Progenitor cell of endocrine pancreas (in vitro differentiated cells): ENCODE measurements at places on chromosomes 5 and 9. TPM values are rescaled to one million over a fixed set of nuclear protein-coding genes. Genes with fewer than 3 reads are reported as not detected.

- DNase-seq: no peak
These were observed 2.2 kb upstream of the CEL start for GRCh38 chr9:133059623-133060022.

- DNase-seq: no peak
These were observed 76.8 kb downstream of the UBE2QL1 start for GRCh38 chr5:6525422-6525821.

GRCh38 chr5:80093796-80094195 lies 58.6 kb downstream of the THBS4 start:
- DNase-seq: no peak

DNA sequence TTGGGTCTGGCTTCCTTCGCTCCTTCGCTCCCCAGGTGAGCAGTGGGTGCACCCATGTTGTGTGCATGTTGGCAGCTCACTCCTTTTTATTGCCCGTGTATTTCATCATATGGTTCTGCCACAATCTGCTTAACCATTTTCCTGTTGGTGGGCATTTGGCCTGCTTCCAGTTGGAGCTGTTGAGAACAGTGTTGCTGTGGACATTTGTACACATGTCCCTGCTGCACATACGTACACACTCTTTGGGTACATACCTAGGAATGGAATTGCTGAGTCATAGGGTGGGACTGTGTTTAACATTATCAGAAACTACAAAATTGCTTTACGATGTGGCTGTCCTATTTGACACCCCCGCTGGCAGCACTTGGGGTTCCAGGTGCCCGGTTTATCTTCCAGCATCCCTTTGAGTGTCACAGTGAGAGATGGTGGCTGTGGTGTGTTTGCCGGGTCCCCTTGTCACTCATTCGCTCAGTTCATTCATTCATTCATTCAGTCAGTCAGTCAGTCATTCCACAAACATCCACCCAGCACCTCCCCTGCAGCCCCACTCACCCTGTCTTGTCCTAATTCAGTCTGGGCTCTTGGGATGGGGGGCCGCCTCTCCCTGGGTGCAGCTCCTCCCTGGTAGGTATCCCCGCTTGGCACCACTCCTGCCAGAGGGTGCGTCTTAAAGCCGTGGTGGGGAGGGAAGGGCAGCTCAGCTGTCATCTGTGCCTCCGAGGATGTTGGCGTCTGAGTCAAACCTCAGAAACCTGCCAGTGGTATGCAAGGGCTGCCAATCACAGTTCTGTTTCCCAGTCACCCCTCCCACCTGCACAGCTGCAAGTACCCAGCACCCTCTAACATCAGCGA lies 7.9 kb upstream of the FIBCD1 start:
- DNase-seq: no peak

- no peak for DNase-seq
These were observed 282.2 kb upstream of the FAM174A start for GRCh38 chr5:100252944-100253343.

- no peak for DNase-seq
These were observed 16.7 kb downstream of the EXOC3 start for GRCh38 chr5:459562-460272.

- DNase-seq: no peak
These were observed 39.9 kb upstream of the CTSL start for GRCh38 chr9:87685871-87686519.

DNA sequence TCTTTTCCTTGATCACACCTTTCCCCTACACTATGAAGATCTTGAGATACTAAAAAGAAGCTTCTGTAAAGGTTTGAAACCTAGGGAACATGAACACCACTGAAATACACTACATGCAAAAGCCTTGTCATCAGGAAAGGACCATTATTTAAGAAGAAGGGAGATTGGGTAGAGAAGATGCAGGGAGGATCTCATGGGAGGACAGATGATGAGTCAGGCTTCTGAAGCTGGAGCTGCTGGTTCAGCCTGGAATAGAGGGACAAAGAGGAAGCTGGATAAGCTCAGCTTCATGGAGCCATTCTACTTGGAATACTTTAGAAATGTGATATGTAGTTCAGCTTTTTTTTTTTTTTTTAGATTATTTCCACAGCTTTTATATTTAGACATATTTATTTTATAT lies 169.8 kb downstream of the MAN2A1 start:
- DNase-seq: no peak

DNA sequence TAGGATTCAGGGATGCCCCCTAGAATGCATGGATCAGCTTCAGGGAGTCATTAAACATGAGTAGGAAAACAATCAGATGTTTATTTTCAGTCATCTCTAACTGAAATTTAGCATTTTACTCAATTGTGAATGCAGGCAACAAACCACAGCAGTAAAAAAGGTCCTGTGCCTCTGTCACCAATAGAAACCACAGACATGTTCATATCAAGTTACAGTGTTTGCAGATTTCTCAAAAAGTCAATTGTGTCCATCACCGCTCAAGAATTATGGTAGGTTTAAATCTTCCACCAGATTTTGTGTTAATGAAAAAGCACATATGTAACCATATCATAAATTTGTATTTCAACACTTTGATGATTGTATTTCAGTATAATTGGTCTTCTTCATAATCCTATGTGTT lies 68.4 kb upstream of the SLC1A1 start:
- DNase-seq: no peak

GRCh38 chr5:25295067-25295466 lies 650.3 kb upstream of the CDH10 start:
- no peak for DNase-seq

DNA sequence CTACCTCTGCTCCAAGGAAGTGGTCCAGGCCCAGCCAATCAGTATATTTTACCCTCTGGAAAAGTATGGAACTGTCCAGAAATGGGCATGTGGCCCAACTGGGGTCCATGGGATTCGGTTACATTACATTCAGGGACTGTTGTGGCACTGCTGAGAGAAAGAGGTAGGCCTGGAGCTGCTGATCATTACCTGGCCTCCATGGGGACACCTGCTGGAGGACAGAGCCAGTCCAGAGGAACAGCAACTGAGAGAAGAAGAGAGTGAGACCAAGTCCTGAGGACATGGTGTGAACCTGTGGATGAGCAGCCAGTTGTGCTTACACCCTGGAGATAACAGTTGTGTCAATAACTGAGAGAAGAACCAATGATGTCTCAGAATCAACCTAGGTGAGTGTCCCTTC lies 48.2 kb downstream of the HMHB1 start:
- DNase-seq: no peak

- no peak for DNase-seq
These were observed 2.4 kb downstream of the ATG12 start for GRCh38 chr5:115838885-115839518.

DNA sequence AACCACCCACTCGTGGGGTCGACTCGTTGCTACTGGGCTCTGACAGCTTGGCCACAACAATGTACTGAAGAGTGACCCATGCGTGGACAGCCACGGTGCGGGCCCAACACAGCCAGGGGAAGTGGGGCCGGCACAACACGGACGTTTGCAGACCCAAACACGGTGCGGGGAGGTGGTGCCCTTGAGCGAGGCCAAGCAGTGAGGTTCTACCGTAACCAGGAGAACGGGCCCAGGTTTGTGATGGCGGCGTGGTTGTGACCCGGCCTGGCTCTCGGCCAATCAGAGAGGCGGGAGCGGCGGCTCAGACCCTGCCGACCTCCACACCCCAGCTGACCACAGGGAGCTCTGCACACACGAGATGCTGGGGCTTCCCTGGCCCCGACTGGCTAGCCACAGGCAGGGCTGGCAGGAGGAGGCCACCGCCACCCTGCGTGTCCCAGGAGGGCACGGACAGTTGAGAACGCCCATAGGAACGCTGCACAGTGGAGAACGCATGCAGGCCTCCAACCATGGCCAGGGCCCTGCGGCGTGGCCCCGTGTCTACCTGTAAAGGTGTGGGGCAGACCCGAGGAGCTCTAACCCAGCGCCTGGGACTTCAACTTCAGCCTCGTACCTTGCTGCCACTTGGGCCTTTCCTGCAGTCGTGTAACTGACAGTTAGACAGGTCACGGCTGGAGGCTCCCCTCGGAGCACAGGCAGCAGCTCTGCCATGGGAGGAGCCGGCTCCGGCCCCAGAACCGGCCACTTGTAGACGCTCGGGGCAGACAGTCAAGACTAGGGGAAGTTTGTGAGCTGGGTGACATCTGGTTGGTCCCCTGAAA lies 13.7 kb downstream of the BRD3 start:
- DNase-seq: no peak

DNA sequence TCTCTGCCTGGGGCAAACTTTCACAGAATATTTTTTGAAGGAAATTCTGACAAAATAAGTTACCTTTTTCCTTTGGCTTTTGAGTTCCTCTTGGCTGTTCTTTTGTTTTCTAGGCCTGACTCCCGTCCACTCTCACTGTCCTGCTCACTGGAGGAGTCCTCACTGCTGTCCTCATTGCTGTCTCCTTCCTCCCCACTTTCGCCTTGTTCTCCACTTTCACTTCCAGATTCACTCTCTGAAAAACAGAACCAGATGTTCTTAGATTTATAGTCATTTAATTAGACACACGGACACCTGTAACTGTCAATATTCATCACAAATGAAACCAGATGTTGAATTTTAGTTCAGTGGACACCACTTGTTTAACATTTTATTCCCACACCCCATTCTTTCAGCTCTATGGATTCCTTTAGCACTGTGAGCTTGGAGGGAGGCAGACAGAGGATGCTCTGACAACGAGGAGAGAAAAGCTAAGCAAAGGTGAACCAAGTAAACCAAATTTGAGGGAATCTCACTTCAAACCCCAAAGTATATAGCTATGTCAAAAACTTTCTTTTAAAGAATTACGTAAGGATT lies 180.7 kb downstream of the AP3B1 start:
- no peak for DNase-seq

GRCh38 chr5:80967500-80968181 lies 7.5 kb downstream of the RASGRF2 start:
- no peak for DNase-seq

GRCh38 chr5:78133423-78133822 lies 161.1 kb downstream of the AP3B1 start:
- DNase-seq: no peak

- DNase-seq: no peak
These were observed 45.3 kb downstream of the FBXW11 start for GRCh38 chr5:171961117-171961516.

- no peak for DNase-seq
These were observed 43.6 kb downstream of the ROPN1L start for GRCh38 chr5:10485142-10485795.

DNA sequence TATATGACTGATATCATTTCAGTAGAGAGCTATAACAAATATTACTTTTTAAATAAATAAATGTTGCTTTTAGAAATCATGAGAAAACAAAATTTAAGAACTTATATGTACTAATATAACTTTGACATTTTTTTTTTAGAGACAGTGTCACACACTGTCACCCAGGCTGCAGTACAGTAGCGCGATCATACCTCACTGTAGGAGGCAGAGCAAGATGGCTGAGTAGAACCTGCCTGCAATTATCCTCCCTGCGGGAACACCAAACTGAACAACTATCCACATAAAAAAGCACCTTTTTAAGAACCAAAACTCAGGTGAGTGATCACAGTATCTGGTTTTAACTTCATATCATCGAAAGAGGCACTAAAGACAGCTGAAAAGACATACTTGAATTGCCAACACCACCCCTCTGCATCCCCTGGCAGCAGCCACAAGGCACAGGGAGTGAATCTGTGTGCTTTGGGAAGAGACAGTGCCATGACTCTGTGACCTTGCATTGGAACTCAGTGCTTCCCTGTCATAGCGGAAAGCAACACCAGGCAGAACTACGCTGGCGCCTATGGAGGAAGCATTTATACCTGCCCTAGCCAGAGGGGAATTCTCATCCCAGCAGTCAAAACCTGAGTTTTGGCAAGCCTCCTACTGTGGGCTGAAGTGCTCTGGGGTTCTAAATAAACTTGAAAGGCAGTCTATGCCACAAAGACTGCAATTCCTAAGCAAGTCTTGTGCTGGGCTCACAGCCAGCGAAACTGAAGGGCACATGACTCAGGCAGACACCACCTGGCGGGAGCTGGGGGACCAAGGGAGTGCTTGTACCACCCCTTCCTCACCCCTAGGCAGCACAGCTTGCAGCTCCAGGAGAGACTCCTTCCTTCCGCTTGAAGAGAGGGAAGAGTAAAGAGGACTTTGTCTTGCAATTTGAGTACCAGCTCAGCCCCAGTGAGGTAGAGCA lies 142.7 kb downstream of the FBXL17 start:
- DNase-seq: no peak

DNA sequence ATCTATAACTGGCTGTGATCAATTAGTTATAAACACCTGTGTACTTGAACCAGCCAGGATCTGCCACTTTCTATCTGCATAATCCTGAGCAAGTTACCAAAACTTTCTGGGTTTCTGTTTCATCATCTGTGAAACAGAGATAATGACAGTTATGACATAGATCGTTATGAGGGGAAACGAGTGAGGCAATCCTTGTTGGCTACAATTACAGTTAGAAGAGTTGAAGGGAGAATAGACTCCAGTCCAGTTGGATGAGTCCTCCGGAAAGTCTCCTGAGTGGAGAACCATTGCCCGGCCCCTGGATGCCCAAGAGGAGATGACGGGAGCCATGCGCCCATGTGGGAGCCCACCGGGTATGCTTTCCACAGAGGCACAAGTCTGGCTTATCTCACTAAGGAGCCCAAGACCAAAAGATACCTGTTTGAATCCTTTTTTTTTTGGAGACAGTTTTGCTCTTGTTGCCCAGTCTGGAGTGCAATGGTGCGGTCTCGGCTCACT lies 4.5 kb downstream of the PDE6A start:
- DNase-seq: no peak

- DNase-seq: no peak
These were observed 1.3 kb downstream of the SQSTM1 start for GRCh38 chr5:179822059-179822432.

- no peak for DNase-seq
These were observed 94.7 kb downstream of the EBF1 start for GRCh38 chr5:159005062-159005461.

DNA sequence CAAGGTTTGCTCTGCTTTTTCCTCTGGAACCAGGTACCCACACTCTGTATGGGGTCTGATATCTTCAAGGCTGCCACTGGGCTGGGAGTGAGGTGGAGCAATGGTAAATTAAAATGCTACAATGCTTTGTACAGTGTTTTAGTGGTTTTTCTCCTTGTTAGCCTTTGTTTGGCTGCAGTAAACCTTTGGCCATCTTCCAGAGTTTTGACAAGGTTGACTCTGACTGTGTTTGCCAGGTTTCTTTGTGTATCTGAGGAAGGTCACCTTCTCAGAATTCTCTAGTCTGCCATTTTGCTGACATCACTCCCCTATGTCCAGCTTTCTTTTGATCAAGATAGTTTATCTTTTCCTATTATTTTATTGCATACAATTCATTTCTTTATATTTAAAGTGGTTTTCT lies 11.2 kb downstream of the SPATA31D1 start:
- no peak for DNase-seq

- no peak for DNase-seq
These were observed 6.5 kb downstream of the GAS1 start for GRCh38 chr9:86940774-86941173.

- DNase-seq: no peak
These were observed 165.2 kb downstream of the TMEM38B start for GRCh38 chr9:105859428-105860091.

- no peak for DNase-seq
These were observed 33.4 kb upstream of the NCS1 start for GRCh38 chr9:130138791-130139190.

Gene KCNV2
- total RNA-seq: not detected in 2 replicates

Gene CDO1
- 24.6 and 25.1 TPM in 2 replicates for total RNA-seq

Gene HSD17B3
- total RNA-seq: 0.33 TPM in 1 of 2 replicates, not detected in the other

Gene NOXA1
- 15.3 and 16.3 TPM in 2 replicates for total RNA-seq

Gene ASTN2
- 27.1 and 29.0 TPM in 2 replicates for total RNA-seq

Gene DMRT3
- total RNA-seq: 0.34 and 0.53 TPM in 2 replicates

Gene TEK
- total RNA-seq: not detected in 2 replicates

Gene SPOCK1
- 32.9 and 41.4 TPM in 2 replicates for total RNA-seq

Gene BHMT
- 1.2 and 1.4 TPM in 2 replicates for total RNA-seq

Gene KIF20A
- 26.7 and 28.8 TPM in 2 replicates for total RNA-seq

Gene ZCCHC7
- 16.6 and 16.7 TPM in 2 replicates for total RNA-seq

Gene SLC25A2
- 1.1 and 1.2 TPM in 2 replicates for total RNA-seq
